Small intestine (tissue), 16 donors: ENCODE measurements at places on chromosomes 3 and 15. TPM values are rescaled to one million over a fixed set of nuclear protein-coding genes. Genes with fewer than 3 reads are reported as not detected.

DNA sequence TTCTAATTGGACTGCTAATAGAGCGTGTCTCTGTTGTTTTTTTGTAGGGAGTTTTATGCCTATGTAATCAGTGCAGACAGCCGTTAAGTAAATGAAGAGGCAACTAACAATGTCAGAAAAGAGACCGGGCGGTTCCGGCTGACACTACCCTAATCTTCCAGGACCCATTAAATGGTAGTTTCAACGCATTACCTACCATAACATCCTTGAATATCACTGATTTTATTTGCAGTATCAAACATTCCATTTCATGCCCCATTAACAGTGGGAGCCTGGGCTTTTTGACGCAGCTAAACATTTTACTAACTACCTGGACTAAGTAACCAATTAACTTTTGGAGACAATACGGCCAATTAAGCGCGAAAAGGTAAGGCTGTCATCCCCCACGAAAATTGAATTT lies 832.9 kb upstream of the NR2F2 start:
- H3K36me3 ChIP-seq = no peaks in the 10 kb centered on the region
- H3K27me3 ChIP-seq = no peaks in the 10 kb centered on the region
- no peak for DNase-seq
- no peaks in the 10 kb centered on the region for H3K4me1 ChIP-seq
- no peak overlapping the region for H3K4me3 ChIP-seq

DNA sequence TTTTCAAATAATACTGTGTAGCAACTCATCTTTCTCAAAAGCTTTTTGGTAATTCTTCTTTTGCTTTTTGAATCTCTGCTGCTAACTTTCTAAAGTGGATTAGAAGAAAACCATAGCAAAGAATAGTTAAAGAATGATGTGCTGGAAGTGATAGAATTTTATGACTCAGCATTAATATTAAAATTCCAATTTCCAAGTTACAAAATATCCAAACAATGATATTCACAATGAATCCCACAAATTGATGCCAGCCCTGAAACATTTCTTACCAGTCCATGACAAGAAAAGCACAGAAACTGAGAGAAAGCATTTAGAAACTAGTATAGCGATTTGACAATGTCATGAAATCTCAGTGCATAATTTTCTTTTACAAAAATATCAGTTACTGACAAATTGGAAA lies 482.2 kb downstream of the RBMS3 start:
- H3K4me3 ChIP-seq = no peak overlapping the region
- no peaks in the 10 kb centered on the region for H3K27me3 ChIP-seq
- DNase-seq = no peak
- no peaks in the 10 kb centered on the region for H3K36me3 ChIP-seq

DNA sequence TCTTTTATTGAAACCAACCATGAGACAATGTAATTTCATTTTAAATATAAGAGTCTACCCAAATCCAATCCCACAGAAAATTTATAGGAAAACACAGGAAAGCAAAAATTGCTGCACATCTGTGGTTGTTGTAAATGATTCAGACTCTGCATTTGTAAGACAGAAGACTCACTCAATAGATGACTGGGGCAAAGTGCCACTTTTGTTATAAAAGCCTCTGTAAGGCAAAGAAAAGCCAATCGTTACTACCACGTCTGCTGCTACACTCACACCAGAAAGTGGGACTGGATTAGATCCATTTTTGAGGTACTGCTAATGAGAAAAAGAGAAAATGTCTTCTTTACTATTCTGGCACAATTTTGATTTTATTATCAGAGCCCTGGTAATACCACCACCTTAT lies 74.9 kb downstream of the SEMA6D start:
- DNase-seq = no peak
- H3K4me1 ChIP-seq = no peaks in the 10 kb centered on the region
- H3K4me3 ChIP-seq = no peak overlapping the region
- H3K36me3 ChIP-seq = no peaks in the 10 kb centered on the region
- no peaks in the 10 kb centered on the region for H3K27me3 ChIP-seq

- no peak overlapping the region for H3K27ac ChIP-seq
- no peak overlapping the region for H3K4me3 ChIP-seq
- H3K36me3 ChIP-seq = peaks cover 7% of the 10 kb centered on the region
- no peak for DNase-seq
- no peaks in the 10 kb centered on the region for H3K4me1 ChIP-seq
- no peaks in the 10 kb centered on the region for H3K27me3 ChIP-seq
Observed at GRCh38 chr15:67184208-67184925, 70.1 kb downstream of the AAGAB start.

HES1 gene
- polyA plus RNA-seq = 17.0 TPM

DNA sequence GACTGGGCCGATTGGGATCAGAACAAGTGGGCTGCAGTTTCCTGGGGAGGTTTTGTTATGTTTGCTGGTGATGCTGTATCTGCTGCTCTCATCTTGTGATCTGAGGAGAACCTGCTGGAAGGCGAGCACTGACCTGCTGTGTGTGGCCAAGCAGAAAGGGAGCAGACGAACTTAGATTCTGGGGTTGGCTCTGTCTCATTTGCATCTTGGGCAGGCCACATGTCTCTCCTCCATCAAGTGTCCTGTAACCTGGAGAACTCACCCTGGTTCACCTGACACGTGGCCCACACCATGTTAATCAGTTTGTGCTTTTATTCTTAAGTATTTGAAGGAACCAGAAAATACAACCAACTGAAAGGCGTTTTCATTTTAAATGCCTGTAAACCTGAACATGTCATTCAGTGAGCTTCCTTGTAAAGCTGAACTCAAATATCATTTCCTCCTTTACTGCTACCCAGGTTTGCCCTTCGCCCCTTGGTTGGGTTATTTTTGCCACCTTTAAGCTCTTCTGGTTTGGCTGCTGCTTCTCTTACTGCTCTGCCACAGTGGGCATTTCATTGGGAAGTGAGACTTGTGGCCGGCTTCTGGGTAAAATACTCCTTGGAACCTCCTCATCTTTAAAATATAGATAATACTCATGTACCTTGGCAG lies 33.5 kb upstream of the TRAK1 start:
- peak overlapping the region; percentile 72 for H3K27ac ChIP-seq
- peak; percentile 54 for DNase-seq
- H3K4me3 ChIP-seq = no peak overlapping the region
- peaks cover 22% of the 10 kb centered on the region for H3K4me1 ChIP-seq

PPARG gene
- polyA plus RNA-seq = 11.7 TPM

SEMA3G gene
- 1.2 TPM for polyA plus RNA-seq

DNA sequence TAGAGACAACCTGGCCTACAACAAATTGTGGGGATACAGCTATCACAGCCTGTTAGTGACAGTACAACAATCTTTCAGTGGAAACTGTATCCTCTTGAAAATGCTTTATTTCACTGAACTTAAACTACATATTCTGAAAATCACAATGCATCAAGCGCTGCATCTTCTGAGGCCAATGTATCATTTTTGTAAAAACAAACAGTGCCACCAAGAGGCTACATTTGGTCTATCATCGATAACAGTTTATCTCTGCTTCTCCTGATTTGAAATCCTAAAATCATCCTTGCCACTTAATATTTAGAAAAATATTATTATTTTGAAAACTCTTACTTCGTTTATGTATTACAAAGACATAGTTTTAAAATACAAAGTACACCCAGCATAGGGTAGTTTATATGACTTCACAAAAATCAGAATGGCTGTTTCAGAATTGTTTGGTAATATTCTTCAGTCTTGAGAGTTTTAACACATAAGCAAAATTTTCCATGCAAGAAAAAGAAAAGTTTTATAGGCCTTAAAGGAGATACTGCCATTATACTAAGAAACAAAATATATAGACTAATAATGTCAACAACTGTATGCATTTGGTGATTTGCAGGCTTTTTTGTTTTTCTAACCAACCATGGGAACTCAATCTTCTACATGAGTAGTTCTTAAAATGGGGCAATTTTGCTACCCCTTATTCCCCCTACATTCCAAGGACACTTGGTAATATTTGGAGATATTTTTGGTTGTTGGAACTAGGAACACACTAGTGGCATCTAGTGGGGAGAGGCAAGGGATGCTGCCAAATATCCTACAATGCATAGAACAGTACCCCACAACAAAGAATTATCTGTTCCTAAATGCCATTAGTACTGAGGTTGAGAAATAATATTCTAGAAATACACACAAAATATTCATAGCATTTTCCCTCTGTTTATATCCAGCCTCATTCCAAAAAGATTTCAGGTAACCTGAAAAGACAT lies 42.3 kb downstream of the WDR72 start:
- H3K4me1 ChIP-seq = peaks cover 1% of the 10 kb centered on the region
- no peaks in the 10 kb centered on the region for H3K27me3 ChIP-seq

DNA sequence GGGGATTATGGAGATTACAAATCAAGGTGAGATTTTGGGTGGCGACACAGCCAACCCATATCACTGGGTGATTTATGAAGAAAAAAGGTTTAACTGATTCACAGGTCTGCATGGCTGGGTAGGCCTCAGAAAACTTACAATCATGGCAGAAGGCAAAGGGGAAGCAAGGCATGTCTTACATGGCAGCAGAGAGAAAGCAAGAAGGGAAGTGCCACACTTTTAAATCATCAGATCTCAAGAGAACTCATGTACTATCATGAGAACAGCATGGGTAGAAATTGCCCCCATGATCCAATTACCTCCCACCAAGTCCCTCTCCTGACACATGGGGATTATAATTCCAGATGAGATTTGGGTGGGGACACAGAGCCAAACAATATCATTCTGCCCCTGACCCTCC lies 59.7 kb downstream of the DPH6 start:
- H3K4me1 ChIP-seq = no peaks in the 10 kb centered on the region
- no peak overlapping the region for H3K27ac ChIP-seq
- DNase-seq = no peak
- no peaks in the 10 kb centered on the region for H3K36me3 ChIP-seq
- H3K4me3 ChIP-seq = no peak overlapping the region

DNA sequence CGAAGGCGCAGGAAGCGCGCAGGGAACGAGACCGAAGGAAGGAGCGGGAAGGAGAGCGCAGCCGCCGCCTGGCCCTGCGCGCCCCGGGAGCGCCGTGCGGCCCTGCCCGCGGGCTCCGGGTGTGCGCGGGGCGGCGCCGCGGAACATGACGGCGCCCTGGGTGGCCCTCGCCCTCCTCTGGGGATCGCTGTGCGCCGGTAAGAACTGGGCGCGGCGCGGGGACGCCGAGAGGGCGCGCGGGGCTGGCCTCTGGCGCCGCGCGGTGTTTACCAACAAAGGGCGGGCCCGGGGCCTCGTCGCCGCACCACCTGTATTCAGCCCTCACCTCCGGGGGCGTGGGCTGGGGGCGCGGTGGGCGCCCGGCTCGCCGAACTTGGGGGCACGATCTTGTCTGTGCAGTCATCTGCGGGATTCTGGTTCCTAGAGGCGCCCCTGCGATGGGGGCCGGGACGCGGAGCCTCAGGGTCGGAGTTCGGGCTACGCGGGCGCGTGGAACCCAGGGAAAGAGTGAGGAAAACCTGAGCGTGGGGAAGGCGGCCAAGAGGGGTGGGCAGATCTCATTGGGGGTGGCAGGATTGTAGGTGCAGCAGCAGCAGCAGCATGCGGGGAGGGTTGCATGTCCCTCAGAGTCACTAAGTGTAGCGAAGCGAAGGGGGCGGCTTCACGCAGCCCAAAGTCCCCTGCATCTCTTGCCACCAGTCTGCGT lies 641 bp downstream of the ACVR2B start:
- no peaks in the 10 kb centered on the region for H3K27me3 ChIP-seq
- peak; percentile 87 for DNase-seq
- H3K27ac ChIP-seq = peak overlapping the region; percentile 87

SNX33 gene
- 19.8 TPM for polyA plus RNA-seq

NDUFB5 gene
- polyA plus RNA-seq = 168 TPM

DNA sequence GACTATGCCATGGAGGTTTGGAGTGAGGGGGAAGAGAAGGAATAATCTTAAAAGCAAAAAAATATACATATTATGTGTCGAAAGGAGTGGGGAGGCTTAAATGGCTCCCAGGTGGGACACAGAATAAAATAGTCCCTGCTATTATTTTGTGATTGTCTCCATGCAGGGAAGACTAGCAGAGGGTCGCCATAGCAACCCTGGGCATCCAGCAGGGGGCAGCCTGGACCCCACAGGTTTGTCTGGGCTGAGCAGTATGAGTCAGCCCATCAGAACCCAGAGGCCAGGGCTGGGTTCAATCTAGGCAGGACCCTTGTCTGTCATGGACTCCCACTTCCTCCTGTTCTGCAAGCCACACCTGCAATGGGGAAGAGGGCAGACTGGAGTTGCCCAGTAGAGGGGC lies 17.6 kb upstream of the LINGO1 start:
- no peak overlapping the region for H3K27ac ChIP-seq
- peaks cover 3% of the 10 kb centered on the region for H3K27me3 ChIP-seq
- H3K36me3 ChIP-seq = no peaks in the 10 kb centered on the region

GRCh38 chr3:172065527-172065926 lies 26.1 kb downstream of the FNDC3B start:
- H3K4me1 ChIP-seq = peaks cover 50% of the 10 kb centered on the region
- H3K27me3 ChIP-seq = no peaks in the 10 kb centered on the region
- no peak overlapping the region for H3K4me3 ChIP-seq
- peaks cover 3% of the 10 kb centered on the region for H3K36me3 ChIP-seq
- no peak for DNase-seq

IGF2BP2 gene
- 12.1 TPM for polyA plus RNA-seq

GRCh38 chr15:38061856-38062649 lies 127.6 kb downstream of the TMCO5A start:
- no peaks in the 10 kb centered on the region for H3K36me3 ChIP-seq
- no peaks in the 10 kb centered on the region for H3K4me1 ChIP-seq
- no peak overlapping the region for H3K4me3 ChIP-seq
- H3K27me3 ChIP-seq = no peaks in the 10 kb centered on the region

- H3K27me3 ChIP-seq = no peaks in the 10 kb centered on the region
- no peaks in the 10 kb centered on the region for H3K36me3 ChIP-seq
- no peak overlapping the region for H3K27ac ChIP-seq
- H3K4me3 ChIP-seq = no peak overlapping the region
Observed at GRCh38 chr3:136621628-136622027, 130.6 kb downstream of the STAG1 start.

DNA sequence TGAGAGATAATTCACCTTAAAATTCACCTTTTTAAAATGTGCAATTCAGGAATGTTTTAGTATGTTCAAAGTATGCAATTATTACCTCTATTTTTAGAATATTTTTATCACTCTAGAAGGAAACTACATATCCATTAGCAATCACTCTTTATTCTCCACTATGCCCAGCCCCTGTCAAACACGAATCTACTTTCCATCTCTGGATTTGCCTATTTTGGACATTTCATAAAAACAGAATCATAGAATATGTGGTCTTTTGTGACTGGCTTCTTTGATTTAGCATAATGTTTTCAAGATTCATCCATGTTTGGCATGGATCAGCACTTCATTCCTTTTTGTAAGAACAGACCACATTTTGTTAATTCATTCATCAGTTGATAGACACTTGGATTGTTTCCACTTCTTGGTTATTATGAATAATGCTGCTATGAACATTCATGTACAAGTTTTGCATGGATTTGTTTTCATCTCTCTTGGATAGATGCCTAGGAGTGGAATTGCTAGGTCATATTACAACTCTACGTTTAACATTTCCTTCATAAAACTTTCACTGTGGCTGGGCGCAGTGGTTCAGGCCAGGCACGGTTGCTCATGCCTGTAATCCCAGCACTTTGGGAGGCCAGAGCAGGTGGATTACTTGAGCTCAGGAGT lies 12.7 kb downstream of the HMCES start:
- no peaks in the 10 kb centered on the region for H3K27me3 ChIP-seq
- H3K36me3 ChIP-seq = peaks cover 7% of the 10 kb centered on the region
- DNase-seq = no peak
- no peak overlapping the region for H3K27ac ChIP-seq
- no peaks in the 10 kb centered on the region for H3K4me1 ChIP-seq
